Naive thymus-derived CD4-positive, alpha-beta T cell (primary cell): ENCODE measurements at places on chromosomes 13 and 19. TPM values are rescaled to one million over a fixed set of nuclear protein-coding genes. Genes with fewer than 3 reads are reported as not detected.

Gene CCNA1
- total RNA-seq: not detected

DNA sequence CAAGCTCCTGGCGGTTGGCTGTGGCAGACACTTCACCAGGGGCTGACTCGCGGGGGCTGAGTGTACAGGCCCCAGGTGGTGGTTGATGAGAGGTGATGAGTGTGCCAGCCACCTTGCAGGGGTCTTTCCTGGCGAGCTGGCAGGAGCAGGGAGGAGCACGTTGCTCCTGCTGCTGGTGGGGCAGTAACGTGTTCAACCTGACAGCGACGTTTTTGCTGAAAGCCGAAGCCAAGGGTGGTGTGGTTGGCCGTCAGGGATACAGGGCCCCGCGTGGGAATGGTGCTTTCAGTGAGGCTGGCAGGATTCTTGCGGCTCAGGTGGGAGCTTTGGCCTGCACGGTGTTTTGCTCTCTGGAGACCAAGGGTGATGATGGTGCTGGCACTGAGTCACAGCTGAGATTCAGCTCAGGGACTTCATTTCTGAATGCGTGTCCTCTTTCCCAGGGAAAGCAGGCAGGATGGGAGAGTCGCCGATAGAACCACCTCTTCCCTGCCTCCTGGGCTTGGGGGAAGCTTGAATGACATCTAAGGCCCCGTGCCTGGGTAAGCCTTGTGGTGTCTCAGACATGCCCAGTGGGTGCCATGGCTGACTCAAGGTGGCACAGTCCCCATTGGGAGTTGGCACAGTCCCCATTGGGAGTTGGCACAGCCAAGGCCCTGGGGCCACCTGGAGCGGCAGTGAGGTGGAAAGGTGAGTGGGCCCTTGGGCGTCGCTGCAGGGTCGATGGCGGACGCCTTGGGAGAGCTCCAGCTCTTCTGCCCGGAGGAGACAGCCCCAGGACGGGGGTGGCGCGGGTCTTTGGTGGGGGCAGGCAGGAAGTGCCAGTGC, 8.8 kb downstream of the DAZAP1 start:
- no peak for DNase-seq

DNA sequence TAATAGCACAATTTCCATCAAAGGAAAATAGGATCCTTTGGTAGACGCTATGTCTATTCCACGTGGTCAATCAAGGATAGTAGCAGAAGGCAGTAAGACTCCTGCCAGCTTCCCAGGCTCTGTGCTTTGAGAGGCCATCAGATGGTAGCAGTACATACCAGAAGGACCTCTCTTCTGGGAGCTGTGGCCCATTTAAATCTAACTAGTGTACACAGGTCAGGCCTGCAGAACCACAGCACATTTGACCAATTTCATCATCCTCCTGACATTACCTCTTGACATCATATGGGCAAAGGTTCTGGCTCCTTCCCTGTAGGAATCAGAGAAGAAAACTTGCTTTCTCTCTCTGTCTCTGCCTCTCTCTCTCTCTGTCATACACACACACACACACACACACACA, 229.6 kb upstream of the HTR2A start:
- no peak for DNase-seq

- DNase-seq: no peak
Measured at GRCh38 chr19:16115301-16116039, 3.8 kb downstream of the RAB8A start.

Gene IGFL4
- not detected for total RNA-seq

Gene SPRY2
- total RNA-seq: 0.16 TPM

DNA sequence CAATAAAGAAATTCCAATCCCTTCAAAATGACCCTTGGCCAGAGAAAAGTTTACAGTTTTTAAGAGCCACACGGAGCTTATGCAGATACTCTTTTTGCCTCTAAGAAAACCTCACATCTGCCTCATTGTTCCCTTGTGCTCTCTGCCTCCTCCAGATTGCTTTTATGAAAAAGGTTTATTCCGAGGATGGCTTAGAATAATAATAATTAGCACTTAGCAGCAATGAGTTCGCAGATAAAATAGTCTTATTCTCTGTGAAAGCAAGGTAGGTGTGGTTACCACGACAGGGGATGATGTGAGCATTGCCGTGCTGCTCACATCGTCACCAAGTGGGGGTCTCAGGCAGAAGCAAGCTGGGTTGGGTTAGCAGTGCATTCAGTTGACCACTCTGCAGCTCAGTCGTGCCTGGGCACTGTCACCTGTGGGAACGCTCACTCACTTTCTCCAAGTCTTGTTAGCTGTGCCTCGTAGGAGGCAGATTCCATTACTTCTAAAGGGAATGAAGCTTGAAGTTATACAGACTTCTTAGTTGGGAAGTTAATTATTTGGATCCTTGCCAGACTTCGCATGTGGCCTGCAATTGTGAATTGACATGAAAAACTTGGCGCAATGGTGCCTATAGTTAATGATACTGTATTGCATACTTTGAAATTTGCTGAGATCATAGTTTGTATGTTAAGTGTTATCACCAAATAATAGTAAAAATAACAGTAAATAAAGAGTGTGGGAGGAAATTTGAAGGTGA, 157.2 kb downstream of the MYO16 start:
- no peak for DNase-seq

- no peak for DNase-seq
Measured at GRCh38 chr13:27794921-27795717, 2.8 kb downstream of the GSX1 start.

- DNase-seq: no peak
Measured at GRCh38 chr13:114004420-114005205, 30.7 kb upstream of the C13orf46 start.

Gene GPR12
- total RNA-seq: not detected

Gene CCL25
- total RNA-seq: not detected

- DNase-seq: no peak
Measured at GRCh38 chr13:103282571-103283450, 216.6 kb upstream of the SLC10A2 start.

DNA sequence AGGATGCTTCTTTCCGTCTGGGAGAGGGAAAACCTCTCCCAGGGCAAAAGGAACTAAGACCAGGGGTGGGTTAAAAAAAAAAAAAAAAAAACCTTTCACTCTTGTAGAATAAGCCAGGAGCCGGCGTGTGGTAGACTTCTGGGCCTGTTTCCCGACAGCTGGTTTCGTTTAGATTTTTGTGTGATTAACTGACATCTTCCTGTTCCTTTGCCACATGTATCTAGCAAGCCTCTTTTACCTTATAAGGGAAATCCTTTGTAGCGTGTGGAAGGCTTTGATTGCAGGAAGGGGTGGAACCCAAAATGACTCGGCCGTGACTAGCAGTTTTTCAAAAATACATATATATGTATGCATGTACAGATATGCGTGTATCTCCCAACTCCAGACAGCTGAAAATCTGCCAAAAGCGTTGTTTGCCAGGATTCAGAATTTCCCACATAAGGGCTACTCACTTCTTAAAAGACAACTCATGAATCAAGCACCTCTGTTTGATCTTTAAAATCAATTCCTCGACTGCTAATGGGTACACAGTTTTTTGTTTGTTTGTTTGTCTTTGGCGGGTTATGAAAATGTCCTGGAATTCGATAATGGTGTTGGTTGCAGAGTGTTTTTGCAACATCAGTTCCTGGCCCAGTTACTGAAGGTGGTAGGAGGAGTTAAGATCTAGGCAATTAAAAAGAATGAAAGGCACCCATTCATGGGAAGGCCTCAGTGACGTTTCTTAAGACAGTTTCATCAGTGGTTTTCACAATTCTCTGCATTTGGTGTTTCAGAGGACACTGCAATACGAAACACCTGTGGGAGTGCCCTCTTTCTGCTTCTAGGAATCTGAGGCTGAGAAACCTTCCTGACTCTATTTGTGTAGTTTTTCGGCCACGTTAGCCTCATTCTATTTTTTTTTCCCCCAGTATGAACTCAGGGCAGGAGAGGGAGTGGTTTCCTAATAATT, 2.7 kb downstream of the TPM4 start:
- DNase-seq: peak; percentile 91

DNA sequence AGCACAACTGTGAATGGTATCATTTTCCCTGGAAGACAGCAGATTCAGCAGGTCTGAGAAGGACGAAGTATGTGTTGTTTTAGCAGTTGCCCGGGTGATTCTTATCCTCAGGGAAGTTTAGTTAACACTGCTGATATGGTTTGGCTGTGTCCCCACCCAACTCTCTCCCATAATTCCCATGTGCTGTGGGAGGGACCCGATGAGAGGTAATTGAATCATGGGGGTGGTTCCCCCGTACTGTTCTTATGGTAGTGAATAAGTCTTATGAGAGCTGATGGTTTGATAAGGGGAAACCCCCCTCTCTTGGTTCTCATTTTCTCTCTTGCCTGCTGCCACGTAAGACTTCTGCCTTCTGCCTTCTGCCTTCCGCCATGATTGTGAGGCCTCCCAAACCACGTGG, 81.0 kb upstream of the UBAC2 start:
- DNase-seq: no peak

DNA sequence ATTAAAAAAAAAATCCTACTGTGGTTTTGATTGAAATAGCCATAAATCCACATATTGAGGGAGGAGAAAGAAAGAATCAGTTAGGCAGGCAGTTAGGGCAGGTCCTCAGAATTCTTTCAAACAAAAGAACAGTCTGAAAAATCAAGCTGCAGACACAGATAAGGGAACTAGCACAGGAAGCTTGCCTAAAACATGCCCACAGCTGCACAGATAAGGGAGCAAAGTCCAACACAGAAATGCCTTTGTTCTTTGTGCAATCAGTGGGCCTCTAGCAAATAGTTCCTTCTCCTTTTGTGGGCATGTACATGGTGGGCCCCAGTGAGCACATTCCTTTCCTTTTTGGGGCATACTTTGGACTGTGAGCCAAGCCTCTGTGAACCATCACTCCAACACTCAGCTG, 42.7 kb downstream of the UTP14C start:
- DNase-seq: no peak

- DNase-seq: no peak
Measured at GRCh38 chr19:41344162-41344561, 9.6 kb downstream of the TGFB1 start.

GRCh38 chr19:42552086-42553065, 24.1 kb upstream of the CEACAM1 start:
- DNase-seq: no peak
